ENCODE measurements at places on chromosomes 2 and 18. TPM values are rescaled to one million over a fixed set of nuclear protein-coding genes. Genes with fewer than 3 reads are reported as not detected.
A peak's percentile ranks its signal among the peaks of the same experiment; 100 is the strongest.

DNA sequence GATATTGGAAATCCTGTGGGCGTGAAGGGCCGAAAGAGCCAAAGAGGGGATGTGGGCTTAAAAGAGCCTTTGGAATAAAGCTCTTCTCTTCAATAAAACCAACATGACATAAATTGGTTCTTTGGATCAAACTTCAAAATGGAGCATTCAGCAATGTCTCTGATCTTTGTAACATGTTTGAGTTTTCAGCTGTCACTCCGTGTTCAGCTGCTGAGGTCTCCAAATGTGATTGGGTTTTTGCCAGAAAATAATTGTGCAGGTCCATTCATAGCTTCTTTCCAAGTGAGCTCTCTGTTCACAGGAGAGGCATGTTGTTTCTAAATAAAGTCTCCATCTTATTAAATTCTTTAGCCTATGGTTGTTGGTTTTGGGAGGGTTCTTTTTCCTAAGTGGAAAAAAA, 127.6 kb upstream of the CCDC68 start:
- no peaks in the 10 kb centered on the region for H3K36me3 ChIP-seq
- no peak overlapping the region for H3K4me3 ChIP-seq
- no peak overlapping the region for H3K27ac ChIP-seq
- no peak for DNase-seq
- H3K4me1 ChIP-seq, result peaks cover 4% of the 10 kb centered on the region

DNA sequence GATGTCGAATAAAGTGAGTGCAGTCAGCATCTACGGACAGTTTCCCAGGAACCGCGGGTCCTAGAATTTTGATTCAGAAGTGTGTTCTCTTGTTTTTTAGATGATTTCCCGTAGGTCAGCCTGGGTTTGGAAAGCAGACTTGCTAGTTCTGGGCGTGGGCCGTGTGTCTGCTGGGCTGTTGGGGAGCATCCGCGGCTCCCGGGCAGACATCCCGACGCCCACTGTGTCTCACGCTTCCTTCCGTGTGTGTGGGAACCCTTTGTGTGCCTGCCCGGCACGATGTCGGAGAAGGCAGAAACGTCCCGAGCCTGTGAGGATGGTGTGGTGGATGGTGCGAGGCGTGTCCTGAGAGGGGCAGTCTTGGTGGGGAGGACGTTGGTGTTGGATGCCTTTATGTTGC, 18.4 kb downstream of the CTDP1 start:
- peak overlapping the region; percentile 27 for H3K27ac ChIP-seq
- DNase-seq, result no peak

- no peaks in the 10 kb centered on the region for H3K36me3 ChIP-seq
- H3K27ac ChIP-seq, result no peak overlapping the region
- H3K4me1 ChIP-seq, result peaks cover 5% of the 10 kb centered on the region
- H3K4me3 ChIP-seq, result no peak overlapping the region
- H3K27me3 ChIP-seq, result peaks cover 2% of the 10 kb centered on the region
- DNase-seq, result peak; percentile 66
These were observed 73.1 kb upstream of the PXDN start for GRCh38 chr2:1817256-1818051.

- H3K27ac ChIP-seq, result no peak overlapping the region
- no peaks in the 10 kb centered on the region for H3K4me1 ChIP-seq
- no peaks in the 10 kb centered on the region for H3K36me3 ChIP-seq
- no peak for DNase-seq
- H3K27me3 ChIP-seq, result no peaks in the 10 kb centered on the region
These were observed 122.0 kb downstream of the WDSUB1 start for GRCh38 chr2:159164457-159164911.

DNA sequence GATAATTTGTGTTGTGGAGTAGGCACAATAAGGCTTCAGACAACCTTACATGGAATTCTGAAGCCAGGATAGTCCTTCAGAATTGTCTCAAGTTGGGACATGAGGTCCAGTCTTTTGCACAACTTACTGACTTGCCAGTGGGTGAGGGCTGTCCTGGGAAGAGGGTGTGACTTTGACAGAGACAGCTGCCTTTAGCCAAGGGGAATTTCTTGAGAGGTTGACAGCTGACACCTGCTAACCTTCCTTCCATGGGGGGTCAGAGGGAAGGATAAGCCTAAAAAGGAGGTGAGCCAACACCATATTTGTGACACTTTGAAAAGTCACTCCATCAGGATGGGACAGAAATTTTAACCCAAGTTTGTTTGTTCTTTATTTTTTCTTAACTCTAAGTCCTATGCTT, 907.8 kb upstream of the CRIM1 start:
- no peaks in the 10 kb centered on the region for H3K4me1 ChIP-seq
- no peaks in the 10 kb centered on the region for H3K27me3 ChIP-seq
- DNase-seq, result no peak
- H3K36me3 ChIP-seq, result no peaks in the 10 kb centered on the region

DNA sequence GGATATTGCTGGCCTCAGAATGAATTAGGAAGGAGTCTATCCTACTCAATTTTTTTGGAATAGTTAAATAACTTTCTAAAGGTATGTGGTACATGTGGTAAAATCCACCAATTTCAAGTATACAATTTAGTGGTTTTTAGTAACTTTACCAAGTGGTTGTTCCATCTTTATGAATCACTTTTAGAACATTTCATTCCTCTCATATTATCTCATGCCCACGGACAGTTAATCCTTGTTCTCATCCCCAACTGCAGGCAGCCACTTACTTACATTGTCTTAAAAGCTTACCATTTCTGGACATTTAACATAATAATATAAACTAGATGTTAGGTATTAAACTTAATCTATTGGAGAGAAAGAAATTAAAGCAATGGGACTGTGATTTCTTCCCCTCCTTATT, 146.3 kb upstream of the ZC3H15 start:
- H3K4me1 ChIP-seq, result no peaks in the 10 kb centered on the region
- H3K36me3 ChIP-seq, result peaks cover 8% of the 10 kb centered on the region
- H3K27ac ChIP-seq, result no peak overlapping the region
- no peak for DNase-seq
- H3K4me3 ChIP-seq, result no peak overlapping the region

GRCh38 chr2:25103287-25103871, 61.5 kb downstream of the EFR3B start:
- H3K4me1 ChIP-seq, result peaks cover 18% of the 10 kb centered on the region
- H3K27ac ChIP-seq, result no peak overlapping the region
- H3K4me3 ChIP-seq, result no peak overlapping the region
- no peak for DNase-seq
- no peaks in the 10 kb centered on the region for H3K27me3 ChIP-seq
- peaks cover 24% of the 10 kb centered on the region for H3K36me3 ChIP-seq

DNA sequence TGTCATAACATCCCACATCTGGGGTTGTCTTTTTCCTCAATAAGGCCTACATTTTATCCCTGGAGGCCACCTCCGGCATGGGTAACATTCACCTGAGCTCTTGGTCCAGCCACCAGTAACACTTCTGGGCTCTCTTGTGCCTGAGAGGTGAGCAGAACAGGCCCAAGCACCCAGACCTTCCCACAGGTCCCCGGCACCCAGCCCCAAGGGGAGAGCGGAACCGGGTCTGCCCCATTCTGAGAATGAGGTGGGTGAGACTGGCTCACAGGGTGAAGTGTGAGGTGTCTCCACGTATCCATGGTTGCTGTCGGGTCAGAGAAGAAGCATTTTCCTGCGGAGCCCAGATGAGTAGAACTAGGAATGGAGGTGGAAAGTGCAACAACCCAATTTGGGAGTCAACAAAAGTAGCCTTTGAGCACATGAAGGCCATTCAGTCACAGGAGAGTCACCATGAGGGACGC, 496.7 kb upstream of the MYT1L start:
- no peaks in the 10 kb centered on the region for H3K36me3 ChIP-seq
- DNase-seq, result no peak
- no peaks in the 10 kb centered on the region for H3K27me3 ChIP-seq
- H3K27ac ChIP-seq, result no peak overlapping the region

DNA sequence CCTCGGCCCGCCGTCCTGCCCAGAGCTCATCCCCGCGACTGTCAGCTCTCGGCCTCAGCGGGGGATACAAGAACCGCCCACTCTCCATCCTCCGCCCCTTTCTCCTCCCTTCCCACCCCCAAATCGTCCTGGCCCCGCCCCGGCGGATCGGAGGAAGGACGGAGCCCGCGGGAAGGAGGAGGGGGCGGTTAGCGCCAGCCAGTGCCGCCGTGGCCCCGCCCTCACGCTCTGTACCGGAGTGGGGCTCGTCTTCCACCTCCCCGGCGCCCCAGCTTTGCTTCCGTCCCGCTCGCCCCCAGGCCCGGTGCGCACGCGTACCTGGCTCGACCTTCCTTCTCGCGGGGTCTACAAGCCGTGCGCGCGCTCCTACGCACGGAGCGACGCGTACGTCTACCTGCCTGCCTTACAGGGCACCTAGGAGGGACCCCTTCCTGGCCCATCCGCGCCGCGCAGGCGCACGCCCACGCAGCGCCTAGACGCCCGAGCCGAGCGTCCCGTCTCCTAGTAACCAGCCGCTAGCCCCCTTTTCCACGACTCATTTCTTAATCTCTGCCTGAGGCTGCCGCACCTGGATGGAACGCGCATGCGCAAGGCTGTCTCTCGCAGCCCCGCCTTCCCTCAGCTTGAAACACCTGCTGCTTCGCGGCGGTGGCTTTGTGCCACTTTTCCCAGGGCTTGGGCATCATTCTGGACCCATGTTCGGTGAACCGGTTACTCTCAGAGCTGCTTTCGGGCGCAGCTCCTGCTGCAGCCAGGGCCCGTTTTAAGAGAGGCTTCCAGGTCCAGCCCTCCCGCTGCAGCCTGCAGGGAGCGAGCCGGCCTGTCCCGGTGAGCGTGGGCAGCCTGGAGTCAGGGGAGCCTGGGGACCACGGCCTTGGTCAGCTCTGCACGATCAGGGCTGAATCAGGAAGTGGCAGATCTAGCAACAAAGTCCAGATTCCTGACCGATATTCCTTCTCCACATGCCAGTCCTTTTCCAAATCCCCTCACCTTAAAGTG, at the start of gene C2orf15:
Gene C2orf15 (plus strand): TSS at position 598 of the 999 bp plus-strand sequence. CDS start 8,852 bp downstream, outside the sequence.
- H3K36me3 ChIP-seq, result peaks cover 4% of the 10 kb centered on the region
- peak; percentile 92 for DNase-seq
- H3K27me3 ChIP-seq, result peaks cover 23% of the 10 kb centered on the region
- peak within 1 kb of the TSS; percentile 96 for H3K27ac ChIP-seq

DNA sequence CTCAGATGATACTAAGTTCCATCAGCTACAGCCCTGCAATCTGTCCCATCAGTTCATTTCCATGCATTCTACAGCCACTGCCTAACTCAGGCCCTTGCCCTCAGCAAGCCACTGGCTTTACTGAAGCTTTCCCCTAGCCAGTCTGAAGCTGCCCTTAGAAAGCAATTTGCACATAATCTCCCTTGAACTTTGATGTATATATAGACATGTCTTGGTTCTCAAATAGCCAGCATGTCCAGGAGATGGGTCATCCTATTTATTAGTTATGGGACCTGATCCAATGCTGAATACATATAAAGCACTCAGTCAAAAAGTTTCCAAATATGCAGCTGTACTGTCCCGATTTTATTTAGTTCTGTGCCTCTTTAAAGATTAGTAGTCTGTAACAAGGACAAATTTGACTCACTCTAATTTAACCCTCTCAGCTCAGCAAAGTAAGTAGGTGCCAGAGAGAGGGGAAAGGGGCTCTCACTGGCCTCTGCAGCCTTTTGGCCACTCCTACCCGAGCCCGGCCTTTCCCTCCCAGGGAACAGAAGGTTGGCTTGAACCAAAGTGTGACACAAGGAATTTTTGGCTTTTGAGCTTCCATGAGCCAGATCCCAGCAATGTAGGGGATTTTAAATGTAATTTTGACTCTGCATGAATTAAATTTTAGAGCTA, 70.7 kb downstream of the CCDC93 start:
- DNase-seq, result no peak
- H3K4me3 ChIP-seq, result no peak overlapping the region
- peaks cover 7% of the 10 kb centered on the region for H3K36me3 ChIP-seq
- no peaks in the 10 kb centered on the region for H3K27me3 ChIP-seq

- H3K27ac ChIP-seq, result no peak overlapping the region
- H3K27me3 ChIP-seq, result no peaks in the 10 kb centered on the region
- H3K4me3 ChIP-seq, result no peak overlapping the region
These were observed 605.8 kb downstream of the METTL4 start for GRCh38 chr18:1965541-1965940.

- no peak overlapping the region for H3K4me3 ChIP-seq
- H3K4me1 ChIP-seq, result peaks cover 4% of the 10 kb centered on the region
- H3K27me3 ChIP-seq, result no peaks in the 10 kb centered on the region
- no peak for DNase-seq
- no peak overlapping the region for H3K27ac ChIP-seq
These were observed 43.0 kb upstream of the EHBP1 start for GRCh38 chr2:62662554-62662953.

DNA sequence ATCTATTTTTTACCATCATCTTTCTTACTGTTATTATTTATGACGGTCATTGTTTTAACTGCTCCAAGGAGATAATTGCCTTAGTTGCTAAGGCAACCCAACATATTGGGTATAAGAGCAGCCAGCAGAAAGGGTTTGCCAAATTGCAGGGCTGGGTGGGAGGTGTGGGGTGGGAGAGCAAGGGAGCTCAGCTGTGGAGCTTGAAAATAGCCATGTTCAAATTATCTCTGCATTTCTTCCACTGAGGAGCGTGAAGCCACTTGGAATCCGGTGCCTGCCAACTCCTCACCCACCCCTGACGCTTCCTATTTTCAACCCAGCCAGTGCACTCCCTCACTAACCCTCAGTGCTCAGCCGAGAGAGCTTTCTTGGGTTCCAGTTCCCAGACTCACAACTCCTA, 60.8 kb downstream of the SETBP1 start:
- no peak overlapping the region for H3K4me3 ChIP-seq
- H3K4me1 ChIP-seq, result peaks cover 74% of the 10 kb centered on the region
- DNase-seq, result no peak
- no peaks in the 10 kb centered on the region for H3K27me3 ChIP-seq
- no peak overlapping the region for H3K27ac ChIP-seq

GRCh38 chr2:187615364-187615763, 61.1 kb upstream of the TFPI start:
- DNase-seq, result no peak
- H3K4me1 ChIP-seq, result peaks cover 10% of the 10 kb centered on the region
- no peak overlapping the region for H3K4me3 ChIP-seq

GRCh38 chr2:190837952-190838361, 42.7 kb upstream of the GLS start:
- no peak for DNase-seq
- no peaks in the 10 kb centered on the region for H3K36me3 ChIP-seq
- peaks cover 5% of the 10 kb centered on the region for H3K4me1 ChIP-seq
- H3K27me3 ChIP-seq, result peaks cover 3% of the 10 kb centered on the region

DNA sequence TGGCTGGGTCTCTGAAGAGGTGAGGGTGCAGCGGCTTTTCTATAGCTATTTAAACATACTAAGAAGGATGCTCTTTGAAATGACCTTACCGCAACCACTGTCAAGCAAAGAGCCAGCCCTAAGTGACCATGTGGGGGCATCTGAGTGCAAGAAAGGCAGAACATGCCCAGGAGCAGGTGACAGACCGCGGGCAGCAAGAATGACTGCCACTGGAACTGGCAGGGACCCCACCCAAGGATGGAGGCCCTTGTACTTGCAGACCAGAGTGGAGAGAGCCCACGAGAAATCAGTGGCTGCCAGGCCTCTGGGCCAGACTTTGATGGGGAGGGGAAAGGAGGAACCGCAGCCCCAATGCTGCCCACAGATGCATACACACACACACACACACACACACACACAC, 33.1 kb downstream of the DNMT3A start:
- peaks cover 34% of the 10 kb centered on the region for H3K4me1 ChIP-seq
- no peak overlapping the region for H3K27ac ChIP-seq
- no peaks in the 10 kb centered on the region for H3K36me3 ChIP-seq
- no peak for DNase-seq
- H3K4me3 ChIP-seq, result no peak overlapping the region

SALL3 gene
- 9.0 TPM for total RNA-seq

C1QL2 gene
- total RNA-seq, result not detected

LINC00305 gene
- not detected for total RNA-seq

MCEE gene
- 9.9 TPM for total RNA-seq
